CD4-positive, alpha-beta T cell treated with Interleukin-21 for 1 hour (primary cell): ENCODE measurements at places on chromosomes 1 and 21.
A peak's percentile ranks its signal among the peaks of the same experiment; 100 is the strongest.

GRCh38 chr1:204498981-204499380, 4.4 kb upstream of the PIK3C2B start:
- DNase-seq, result no peak

GRCh38 chr21:29114765-29115500, 15.5 kb upstream of the MAP3K7CL start:
- DNase-seq, result no peak

GRCh38 chr1:22854688-22855565, 117.7 kb downstream of the LACTBL1 start:
- no peak for DNase-seq

DNA sequence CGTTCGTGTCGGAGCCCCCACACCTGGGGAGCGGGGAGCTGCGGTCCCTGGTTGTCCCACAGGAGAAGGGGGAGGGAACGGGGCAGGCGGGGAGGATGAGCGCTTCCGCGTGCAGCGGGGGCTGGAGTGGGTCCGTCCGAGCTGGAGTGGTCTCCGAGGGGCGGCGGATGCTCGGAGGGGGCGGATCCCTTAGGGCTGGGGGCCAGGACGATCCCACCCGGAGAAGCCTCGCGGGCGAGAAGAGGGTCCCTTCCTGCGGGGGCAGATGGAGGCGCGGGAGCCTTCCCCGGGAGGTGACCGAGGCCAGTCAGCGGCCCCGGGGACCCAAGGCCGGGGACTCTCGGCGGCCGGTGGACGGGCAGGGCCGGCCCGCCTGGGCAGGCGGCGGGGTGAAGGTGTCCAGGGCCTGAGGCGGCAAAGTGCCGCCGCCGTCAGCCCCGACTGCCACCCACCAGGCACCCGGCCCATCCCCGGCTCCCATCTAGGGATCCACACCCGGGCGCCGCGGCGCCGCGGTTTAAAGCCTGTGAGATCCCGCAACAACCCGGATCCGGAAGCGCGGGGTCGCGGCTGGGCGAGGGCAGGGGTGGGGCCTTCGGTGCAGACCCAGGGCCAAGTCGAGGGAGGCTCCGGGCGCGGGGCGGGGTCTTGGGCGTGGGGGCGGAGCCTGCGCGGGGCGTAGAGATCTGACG, 5.3 kb upstream of the CCDC27 start:
- DNase-seq, result peak; percentile 89

DNA sequence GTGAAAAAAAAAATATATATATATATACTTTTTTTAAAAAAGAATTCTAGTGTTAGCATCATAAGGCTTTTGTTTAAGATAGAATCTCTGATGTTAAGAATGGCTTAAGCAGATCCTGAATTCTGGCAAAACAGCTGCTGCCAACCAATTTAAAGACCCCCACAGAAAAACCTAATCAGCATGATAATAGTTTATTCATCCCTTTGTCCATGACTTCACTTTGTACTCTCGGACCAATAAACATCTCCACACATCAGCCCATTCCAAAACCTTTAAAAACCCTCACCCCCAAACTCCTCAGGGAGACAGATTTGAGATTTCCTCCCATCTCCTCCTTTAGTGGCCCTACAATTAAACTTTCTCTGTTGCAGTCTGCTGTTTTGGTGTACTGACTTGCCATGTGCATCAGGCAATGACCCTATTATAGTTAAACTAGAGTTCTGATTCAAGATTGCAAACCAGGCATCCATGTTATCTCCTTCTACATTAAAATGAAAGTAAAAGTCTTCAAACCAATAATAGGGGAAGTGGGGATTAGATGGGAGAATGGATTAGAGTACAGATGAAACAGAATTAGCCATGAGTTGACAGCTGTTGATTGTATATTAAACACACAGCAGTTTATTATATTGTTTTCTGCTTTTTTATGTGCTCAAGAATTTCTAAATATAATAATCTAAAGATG, 9.8 kb upstream of the PHTF1 start:
- no peak for DNase-seq

GRCh38 chr1:181714428-181714827, 231.1 kb downstream of the CACNA1E start:
- no peak for DNase-seq

DNA sequence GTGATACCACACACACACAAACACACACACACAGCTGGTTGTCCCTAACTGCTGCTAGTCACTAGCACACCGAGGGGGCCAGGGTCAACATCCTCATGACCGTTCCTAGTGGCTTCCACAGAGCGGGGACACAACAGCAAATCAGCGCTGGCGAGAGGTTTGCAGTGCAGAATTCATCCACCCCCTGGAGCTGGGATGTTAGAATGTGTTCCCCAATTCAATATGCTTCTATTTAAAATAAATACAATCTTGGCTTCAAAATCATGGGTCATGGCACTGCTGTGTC, 16.2 kb upstream of the C2CD2 start:
- DNase-seq, result no peak

GRCh38 chr1:219220945-219221344, 47.3 kb downstream of the LYPLAL1 start:
- no peak for DNase-seq

DNA sequence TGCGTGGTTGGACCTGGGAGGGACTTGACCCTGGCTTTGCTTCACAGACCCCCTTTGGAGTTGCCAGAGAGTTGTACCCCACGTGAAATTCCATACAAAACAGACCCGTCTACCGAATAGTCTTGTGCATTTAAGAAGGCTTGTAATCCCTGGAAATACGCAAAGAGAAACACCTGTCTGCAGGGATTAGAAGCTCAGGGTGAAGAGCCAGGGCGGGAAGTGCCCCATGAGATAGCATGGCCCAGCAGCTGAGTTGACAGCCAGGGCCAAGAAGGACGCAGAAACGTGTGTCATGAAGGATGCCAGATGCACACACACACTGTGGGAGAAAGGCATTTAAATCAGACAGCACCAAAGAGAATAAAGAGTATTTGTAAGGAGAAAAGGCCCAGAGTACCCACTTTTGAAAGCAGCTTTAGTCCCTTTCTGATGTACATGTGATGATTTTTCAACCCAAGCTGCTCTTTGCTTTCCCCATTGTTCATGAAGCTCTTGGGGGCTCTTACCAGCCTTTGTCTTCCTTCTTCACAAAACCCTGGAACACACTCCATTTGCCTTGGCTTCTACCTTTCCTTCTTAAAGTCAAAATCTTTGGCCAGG, 46.6 kb downstream of the PCP4 start:
- no peak for DNase-seq

DNA sequence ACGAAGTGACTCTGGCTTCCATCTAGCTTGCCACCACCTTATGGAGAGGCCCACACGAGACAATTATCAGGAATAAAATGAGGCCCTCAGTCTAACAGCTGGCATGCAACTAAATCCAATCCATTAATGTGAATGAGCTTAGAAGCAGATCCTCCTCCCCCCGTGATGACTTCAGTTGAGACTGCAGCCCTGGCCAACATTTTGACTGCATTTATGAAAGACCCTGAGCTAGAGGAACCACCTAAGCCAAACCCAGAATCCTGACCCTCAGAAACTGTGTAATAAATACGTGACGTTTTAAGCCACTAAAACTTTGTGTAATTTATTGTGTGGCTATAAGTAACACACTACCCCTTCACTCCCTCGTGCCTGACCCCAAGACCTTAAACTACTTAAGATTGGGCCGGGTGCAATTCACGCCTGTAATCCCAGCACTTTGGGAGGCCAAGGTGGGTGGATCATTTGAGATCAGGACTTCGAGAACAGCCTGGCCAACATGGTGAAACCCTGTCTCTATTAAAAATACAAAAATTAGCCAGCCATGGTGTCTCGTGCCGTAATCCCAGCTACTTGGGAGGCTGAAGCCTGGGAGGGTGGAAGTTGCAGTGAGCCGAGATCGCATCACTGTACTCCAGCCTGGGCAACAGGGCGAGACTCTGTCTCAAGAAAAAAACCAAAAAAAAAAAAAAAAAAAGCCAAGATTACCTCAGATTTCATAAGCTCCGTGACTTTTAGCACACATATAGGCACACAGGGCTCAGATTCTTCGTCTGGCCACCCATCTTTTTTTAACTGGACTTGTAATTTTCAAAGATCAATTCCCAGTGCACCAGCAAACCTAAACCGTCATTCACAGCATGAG, 72.5 kb downstream of the ENAH start:
- no peak for DNase-seq

DNA sequence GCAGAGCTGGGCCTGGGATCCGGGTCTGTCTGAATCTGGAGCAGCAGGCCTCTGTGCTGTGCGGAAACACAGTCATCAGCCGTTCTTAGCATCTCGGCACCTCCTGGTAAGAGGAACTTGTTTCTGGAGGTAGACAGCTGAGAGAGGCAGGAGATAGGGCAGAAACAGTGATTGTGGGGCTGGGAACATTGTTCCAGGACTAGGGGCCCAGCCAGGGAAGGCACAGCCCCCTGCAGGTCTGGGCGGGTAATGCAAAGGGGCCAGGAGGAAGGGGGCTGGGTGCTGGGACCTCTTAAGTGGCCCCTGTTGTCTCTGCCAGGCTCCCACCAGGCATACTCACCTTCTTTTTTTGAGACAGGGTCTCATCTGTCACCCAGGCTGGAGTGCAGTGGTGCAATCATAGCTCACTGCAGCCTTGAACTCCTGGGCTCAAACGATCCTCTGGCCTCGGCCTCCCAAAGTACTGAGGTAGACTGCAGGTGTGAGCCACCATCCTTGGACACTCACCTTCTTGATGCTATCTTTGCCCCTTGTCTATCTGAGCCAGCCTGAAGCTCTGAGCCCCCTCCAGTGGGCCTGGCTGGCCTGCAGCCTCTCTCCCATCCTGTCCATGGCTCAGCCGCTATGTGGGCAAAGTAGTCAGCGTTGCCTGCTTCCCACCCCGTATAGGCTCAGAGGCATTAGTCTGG, 134.3 kb upstream of the ZBTB40 start:
- DNase-seq, result no peak

GRCh38 chr1:66265796-66266195, 268.2 kb upstream of the SGIP1 start:
- no peak for DNase-seq

DNA sequence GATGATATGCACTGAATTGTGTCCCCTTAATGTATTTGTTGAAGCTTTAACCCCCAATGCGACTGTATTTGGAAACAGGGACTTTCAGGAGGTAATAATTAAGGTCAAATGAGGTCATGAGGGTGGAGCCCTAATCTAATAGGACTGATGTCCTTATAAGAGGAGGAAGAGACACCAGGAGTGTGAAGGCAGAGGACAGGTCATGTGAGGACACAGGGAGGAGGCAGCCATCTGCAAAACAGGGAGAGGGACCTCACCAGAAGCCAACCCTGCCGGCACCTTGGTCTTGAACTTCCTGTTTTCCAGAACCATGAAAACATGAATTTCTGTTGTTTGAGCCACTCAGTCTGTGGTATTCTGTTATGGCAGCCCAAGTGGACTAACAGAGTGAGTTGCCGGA, 15.3 kb downstream of the SYF2 start:
- DNase-seq, result no peak

DNA sequence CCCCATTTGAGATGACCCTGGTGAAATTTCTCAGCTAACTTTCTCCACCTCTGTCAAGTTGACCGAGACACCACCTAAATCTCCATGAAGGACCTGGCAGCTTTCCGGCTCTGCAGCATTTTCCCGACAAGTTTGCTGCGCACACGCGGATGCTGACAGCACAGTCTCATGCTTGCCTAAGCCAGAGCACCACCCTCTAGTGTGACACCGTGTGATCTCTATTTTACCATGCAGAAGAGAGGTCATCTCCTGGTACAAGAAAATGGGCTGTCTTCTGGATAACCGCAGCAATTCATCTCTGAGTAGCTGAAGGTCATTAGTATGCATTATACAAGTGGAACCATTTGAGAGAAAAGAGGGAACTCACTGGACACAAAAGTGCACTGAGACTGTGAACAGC, 38.9 kb upstream of the H6PD start:
- DNase-seq, result no peak

DNA sequence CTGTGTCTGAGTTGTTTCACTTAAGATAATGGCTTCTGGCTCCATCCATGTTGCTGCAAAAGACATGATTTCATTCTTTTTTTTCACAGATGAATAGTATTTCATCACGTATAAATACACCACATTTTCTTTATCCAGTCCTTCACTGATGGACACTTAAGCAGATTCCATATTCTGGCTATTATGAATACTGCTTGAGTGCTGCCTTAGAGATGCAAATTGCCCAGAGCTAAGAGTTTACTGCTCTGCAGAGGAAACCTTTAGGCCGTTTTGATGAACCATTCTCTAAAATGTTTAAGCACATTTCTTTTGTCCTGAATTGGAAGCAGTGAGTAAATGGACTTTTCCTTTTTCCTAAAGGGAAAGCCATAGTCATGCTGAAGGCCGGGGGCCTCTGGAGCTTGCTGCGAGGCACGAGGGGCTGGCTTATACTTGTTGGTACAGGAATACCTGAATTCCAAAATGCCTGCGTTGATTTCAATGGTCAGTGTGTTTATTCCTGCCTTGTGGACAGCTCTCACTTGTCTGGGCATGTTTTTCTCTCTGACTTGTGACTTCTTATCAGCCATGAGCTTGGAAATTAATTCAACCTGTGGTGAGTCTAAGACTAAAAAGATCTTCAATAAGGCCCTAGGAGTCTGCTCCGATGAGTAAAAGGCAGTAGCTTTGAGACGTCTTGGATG, 201.0 kb upstream of the MAP1LC3C start:
- no peak for DNase-seq

GRCh38 chr1:14740016-14740415, 141.5 kb downstream of the KAZN start:
- no peak for DNase-seq

- no peak for DNase-seq
Observed at GRCh38 chr1:203778789-203779188, 13.8 kb downstream of the LAX1 start.

- no peak for DNase-seq
Observed at GRCh38 chr1:230915078-230915477, 46.8 kb upstream of the C1orf198 start.

GRCh38 chr1:60791226-60791625, 291.1 kb upstream of the NFIA start:
- no peak for DNase-seq

DNA sequence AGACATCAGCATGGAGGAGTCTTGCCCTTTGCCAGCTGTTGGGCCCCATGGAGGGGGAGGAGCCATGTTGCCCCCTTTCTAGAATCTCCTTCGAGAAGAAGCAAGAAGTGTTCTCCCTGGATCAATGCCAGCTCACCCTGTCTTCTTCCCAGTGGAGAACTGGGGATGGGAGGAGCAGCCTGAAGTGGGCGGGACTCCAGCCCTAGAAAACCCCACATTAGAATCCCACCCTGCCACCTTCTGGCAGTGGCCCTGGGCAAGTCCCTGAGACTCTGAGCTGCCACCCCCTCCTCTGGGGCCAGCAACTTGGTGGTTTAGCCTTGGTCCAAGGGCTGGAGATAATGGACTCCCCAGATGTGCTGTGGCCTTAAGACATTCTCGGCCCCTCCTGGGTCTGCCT, 51.7 kb downstream of the PAX7 start:
- no peak for DNase-seq

- no peak for DNase-seq
Observed at GRCh38 chr21:33844104-33844889, 71.3 kb downstream of the ATP5PO start.

GRCh38 chr1:24775348-24775747, 30.1 kb downstream of the CLIC4 start:
- DNase-seq, result no peak
